ENCODE measurements at places on chromosomes 16 and 17.

- no peak for DNase-seq
Measured at GRCh38 chr17:16215965-16216316, 607 bp upstream of the NCOR1 start.

DNA sequence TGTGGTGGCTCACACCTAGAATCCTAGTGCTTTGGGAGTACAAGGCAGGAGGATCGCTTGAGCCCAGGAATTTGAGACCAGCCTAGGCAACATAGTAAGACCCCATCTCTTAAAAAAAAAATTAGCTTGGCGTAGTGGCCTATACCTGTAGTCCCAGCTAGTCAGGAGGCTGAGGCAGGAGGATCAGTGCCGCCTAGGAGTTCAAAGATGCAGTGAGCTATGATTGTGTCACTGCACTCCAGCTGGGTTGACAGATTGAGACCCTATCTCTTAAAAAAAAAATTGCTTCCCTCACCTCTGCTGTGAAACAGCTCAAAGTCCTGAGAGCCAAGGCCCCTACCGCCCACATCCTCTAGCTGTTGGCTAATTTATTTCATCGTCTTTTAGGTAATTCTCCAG, 10.2 kb downstream of the NDE1 start:
- DNase-seq: no peak

GRCh38 chr16:71885261-71885650, 1.3 kb upstream of the ZNF821 start:
- no peak for DNase-seq

GRCh38 chr17:58278661-58279015, 2.1 kb downstream of the MPO start:
- no peak for DNase-seq

DNA sequence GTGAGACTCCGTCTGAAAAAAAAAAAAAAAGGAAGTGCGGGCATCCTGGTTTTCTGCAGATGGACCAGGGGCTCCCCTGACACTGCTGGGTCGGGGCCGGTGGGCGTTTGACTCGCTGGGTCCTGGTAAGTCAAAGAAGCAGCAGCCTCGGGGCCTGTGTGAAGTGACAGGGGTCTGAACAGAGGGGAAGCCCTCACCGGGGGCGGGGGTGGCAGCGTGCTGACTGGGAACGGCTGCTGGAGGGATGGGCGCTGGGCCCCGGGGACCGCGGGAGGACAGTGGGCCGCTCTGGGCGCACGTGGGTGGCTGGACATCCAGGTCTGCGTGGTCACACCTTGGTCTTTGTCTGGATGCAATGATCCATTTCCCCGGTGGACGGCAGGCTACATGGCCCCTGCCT, 8.2 kb downstream of the GALNS start:
- DNase-seq: no peak

GRCh38 chr16:29973384-29974246, at the start of gene TAOK2:
Gene TAOK2 (plus strand): TSS chr16:29973868. CDS start chr16:29977773, 3,905 bp downstream.
- DNase-seq: peak; percentile 99

DNA sequence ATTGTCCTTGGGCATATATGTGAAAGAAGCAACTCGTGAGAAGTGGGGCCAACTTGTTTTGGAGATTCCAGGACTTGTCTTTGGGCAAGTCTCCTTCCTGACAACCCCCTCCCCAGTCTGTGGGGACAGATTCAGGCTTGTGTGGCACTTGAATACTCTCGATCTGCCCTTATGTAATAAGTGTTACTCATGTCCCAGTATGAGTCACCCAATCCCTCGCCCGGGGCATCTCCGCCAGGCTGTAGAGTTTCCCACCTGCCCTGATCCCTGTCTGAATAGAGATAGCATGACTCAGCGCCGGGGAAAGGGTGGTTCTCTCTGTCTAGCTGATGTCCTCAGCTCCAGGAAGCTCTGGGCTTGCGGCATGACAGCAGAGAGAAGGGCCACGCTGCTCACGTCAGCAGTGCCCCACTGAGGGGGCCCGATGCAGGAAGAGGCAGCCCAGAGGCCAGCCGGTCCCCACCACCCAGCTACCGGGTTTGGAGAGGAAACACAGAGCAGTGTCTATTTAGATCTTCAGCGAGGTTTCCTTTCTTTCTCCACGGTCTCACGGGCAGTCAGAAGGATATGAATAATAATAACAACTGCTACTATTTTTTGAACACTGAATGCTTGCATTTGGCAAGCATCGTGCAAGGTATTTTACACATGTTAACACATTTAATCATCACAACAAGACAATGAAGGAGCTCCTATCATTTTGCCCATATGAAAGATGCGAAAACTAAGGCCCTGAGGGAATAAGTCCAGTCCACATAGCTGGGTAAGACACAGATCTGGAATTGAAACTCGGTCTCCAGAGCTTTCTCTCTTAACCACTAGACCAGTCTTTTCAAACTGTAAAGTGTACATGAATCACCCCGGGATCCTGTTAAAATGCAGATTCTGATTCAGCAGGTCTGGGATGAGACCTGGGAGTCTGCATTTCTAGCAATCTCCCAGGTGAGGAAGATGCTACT, 426.7 kb upstream of the MAF start:
- peak; percentile 45 for DNase-seq

GRCh38 chr17:77590951-77591735, 367.4 kb upstream of the TNRC6C start:
- DNase-seq: no peak

DNA sequence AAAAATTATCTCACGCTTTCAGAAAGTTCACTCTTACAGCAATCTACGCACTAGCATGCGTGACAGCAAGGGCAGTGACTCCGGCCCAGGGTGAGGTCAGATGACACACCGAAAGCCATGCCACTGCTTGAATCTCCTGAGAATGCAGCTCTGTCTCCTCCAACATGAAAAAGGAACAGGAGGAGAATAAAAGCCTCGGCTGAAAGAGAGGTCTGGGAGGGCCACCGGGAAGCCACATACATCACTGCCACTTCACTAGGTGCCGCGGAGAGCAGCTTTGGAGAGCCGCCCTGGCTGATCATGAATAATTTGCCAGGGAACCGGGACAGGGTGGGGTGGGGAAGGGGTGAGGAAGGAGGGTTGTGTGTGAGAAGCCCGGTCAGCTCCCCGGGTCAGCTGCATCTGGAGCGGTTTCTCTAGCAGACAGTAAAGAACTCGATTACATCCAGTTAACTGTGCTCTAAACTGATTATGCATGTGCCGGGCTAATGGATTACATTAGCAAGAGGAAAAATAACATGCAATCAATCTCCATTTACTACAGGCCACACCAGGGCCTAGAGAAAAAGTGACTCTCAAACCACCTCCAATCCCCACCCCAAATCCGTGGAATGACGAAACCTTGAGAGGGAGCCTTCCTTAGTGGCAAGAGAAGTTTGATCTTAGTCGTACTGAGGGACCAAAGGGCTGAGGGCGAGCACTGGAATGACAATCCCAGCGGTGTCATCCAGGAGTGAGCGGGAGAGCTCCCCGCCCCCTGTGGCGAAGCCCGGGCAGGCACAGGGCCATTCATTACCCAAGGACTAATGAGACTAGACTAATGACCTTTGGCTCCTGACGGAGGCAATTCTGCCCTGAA, 100.3 kb downstream of the ZFHX3 start:
- no peak for DNase-seq

GRCh38 chr17:10210151-10210574, 11.8 kb upstream of the GAS7 start:
- no peak for DNase-seq

GRCh38 chr17:67655478-67656148, 62.1 kb upstream of the NOL11 start:
- DNase-seq: no peak

GRCh38 chr17:17661134-17661533, 20.1 kb upstream of the RAI1 start:
- no peak for DNase-seq

DNA sequence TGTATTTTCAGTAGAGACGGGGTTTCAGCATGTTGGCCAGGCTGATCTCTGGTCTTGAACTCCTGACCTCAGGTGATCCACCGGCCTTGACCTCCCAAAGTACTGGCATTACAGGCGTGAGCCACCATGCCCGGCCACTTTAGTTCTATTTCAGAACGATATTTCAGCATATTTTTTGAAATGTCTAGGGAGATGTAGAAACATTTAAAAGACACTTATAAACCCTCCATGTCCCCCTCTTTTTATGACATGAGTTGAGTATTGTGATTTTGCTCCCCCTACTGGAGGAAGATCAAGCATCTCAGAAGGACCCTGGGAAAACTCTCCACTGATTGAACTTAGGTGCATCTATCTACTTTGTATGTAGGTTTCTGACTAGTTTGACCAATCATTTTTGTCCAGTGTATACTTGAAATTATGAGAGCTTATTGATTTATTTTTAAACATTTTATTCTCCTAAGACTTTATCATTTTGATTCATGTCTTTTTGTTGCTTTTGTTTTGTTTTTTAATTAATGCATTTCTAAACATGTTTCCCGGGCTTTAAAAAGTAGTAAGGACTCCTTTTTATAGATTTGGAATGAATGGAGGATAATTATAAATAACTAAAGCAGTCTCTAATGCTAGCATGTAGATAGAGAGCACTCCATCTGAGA, 105.1 kb downstream of the CHD9 start:
- peak; percentile 73 for DNase-seq

DNA sequence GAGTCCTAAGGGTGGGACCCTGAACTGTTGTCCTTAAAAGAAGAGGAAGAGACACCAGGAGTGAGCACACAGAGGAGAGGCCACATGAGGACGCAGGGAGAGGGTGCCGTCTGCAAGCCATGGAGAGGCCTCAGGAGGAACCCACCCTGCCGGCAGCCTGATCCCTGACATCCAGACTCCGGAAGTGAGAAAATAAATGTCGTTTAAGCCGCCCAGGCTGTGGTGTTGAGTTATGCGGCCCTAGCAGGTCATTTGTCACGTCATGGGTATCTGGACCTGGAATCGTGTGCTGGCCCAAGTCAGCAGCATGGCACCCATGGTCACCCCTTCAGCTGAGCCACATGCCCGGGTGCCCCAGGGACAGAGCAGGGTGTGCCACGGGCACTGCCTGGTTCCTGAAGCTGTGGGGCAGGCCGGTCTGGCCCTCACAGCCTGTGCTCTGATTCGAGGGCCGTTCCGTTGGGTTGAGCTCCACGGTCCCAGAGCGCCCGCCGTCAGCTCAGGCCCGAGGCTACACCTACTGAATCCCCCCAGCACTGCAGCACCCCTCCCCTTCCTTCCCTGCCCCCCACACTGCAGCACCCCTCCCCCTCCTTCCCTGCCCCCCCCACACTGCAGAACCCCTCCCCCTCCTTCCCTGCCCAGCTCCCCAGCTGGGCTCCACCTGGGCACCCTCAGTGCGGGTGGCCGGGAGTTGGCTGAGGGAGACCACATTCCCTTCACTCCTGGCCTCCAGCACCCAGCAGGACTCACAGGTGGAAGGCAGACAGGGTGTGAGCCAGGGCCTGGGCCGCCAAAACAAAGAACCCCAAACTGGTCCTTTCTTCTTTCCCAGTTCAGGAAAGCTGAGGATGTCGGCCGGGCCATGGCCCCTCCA, 2.7 kb upstream of the CCDC57 start:
- DNase-seq: no peak

GRCh38 chr17:81237591-81238489, 1.0 kb downstream of the TEPSIN start:
- no peak for DNase-seq

- no peak for DNase-seq
Measured at GRCh38 chr17:29723278-29724047, 100.8 kb upstream of the CORO6 start.

- DNase-seq: no peak
Measured at GRCh38 chr17:40316571-40317344, 7.8 kb downstream of the RARA start.

GRCh38 chr17:68892658-68893057, 62.5 kb downstream of the ABCA8 start:
- no peak for DNase-seq

GRCh38 chr16:81836279-81837054, 57.4 kb downstream of the PLCG2 start:
- no peak for DNase-seq

GRCh38 chr17:49543860-49544259, 31.8 kb upstream of the NXPH3 start:
- no peak for DNase-seq

GRCh38 chr16:27214084-27214961, 11.0 kb downstream of the KDM8 start:
- DNase-seq: no peak

DNA sequence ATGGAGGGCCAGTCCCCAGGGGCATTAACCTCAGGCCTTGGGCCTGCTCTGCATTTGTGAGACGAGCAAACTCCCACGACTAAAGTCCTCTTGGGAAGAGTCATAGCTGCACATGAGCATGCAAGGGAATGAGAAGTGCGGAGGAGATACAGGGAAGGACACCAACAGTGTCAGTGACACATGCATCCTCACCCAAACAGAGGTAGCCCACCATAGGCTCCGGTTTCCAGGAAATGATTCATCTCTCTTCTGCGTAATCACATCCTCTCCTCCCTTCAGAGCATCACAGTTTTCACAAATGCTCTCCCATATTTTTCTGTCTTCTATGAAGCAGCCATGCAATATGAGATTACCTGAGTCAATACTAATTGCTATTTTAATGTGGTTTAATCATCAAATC, 725.7 kb upstream of the GOT2 start:
- DNase-seq: no peak

GRCh38 chr16:86610779-86611524, 32.6 kb downstream of the FOXL1 start:
- DNase-seq: no peak

DNA sequence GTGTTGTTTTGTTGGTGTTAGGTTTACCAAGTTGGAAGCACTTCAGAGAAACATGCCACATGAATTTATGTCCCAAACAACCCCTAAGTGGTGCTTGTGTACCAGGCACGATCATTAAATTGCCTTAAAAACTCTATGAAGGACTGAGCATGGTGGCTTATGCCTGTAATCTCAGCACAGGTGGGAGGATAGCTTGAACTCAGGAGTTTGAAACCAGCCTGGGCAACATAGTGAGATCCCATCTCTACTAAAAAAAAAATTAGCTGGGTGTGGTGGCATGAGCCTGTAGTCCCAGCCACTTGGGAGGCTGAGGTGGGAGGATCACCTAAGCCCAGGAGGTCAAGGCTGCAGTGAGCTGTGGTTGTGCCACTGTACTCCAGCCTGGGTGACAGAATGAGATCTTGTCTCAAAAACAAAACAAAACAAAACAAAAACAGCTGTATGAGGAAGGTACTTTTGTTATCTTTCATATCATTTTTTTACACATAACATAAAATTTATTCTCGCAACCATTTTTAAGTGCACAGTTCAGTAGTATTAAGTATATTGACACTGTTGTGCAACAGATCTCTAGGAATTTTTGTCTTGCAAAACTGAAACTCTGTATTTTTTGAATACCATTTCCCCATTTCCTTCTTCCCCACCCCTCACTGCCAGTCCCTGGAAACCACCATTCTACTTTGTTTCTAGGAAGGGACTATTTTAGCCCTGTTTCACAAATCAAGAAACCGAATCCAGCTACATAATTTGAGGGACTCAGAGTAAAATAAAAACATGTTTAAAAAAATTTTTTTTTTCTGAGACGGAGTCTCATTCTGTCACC, 14.3 kb upstream of the RBBP6 start:
- no peak for DNase-seq

DNA sequence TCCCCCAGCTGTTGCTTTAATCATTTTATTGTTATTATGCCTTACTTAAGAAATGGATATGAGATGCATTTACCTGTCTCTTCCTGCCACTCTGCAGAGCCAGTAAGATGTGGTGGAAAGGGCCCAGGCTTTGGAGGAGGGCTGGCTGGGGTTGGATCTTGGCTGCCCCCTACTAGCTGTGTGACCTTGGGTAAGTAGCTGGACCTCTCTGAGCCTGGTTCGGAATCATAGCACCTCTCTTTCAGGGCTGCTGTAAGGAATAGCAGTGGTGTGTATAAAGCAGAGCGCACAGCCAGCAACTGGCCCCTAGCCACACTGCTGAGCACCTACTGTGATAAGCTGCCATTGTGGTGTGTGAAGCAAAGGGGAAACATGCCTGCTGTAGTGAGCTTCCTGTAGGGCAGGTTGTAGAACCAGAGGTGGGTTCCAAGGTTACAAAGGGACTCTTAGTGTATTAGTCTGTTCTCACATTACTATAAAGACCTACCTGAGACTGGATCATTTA, 23.9 kb downstream of the MAPT start:
- DNase-seq: no peak
